ENCODE measurements at places on chromosomes 12 and 14. TPM values are rescaled to one million over a fixed set of nuclear protein-coding genes. Genes with fewer than 3 reads are reported as not detected.

GRCh38 chr12:128734371-128734770, 89.4 kb downstream of the SLC15A4 start:
- no peaks in the 10 kb centered on the region for H3K4me1 ChIP-seq
- no peaks in the 10 kb centered on the region for H3K36me3 ChIP-seq
- H3K27me3 ChIP-seq = no peaks in the 10 kb centered on the region
- H3K27ac ChIP-seq = no peak overlapping the region

DNA sequence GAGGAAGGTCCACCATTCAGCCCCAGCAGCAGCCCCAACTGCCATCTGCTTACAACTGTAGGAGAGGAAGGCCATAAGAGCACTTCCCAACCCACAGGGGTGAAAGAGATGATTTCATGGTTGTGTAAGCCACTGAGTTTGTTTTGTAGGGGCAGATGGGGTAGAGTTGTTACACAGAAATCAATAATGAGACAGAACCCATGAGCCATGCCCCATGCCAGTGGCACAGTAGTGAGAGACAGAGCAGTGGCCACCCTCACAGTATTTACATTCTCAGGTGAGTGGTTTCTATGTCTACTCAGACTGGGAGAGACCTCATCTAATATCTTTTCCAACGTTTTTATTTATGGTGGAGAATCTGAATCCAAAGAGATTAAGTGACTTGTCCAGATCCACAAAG, 68.6 kb downstream of the NUAK1 start:
- H3K27ac ChIP-seq = no peak overlapping the region
- H3K27me3 ChIP-seq = no peaks in the 10 kb centered on the region
- peaks cover 91% of the 10 kb centered on the region for H3K36me3 ChIP-seq
- no peak overlapping the region for H3K4me3 ChIP-seq

Gene DPPA3
- not detected for total RNA-seq

DNA sequence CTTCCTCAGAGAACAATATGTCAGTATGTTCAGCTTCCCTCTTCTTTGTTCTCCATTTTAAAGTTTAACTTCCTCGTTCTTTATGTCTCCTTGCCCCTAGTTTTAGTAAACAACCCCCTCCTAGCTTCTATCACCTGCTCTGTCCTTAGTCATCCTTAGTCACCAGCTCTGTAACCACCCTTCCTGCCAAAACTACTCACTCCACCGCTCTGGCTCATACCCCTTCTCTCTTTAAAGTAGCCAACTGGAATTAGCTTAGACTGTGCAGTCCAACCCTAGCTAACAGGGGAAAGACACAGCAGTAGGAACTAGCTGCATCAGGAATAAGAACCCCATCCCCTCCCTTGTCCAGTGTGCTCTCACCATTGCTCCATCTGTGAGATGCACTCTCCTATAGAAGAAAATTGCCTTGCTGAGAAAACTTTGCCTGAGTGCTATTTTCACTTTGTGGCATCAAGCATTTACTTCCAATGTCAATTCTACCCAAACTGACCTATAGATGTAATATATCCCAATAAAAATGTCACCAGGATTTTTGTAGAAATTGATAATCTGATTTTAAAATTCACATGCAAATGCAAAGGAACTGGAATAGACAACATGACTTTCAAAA, 603.2 kb downstream of the C12orf50 start:
- H3K27me3 ChIP-seq = no peaks in the 10 kb centered on the region
- no peaks in the 10 kb centered on the region for H3K36me3 ChIP-seq
- H3K4me3 ChIP-seq = no peak overlapping the region
- H3K4me1 ChIP-seq = no peaks in the 10 kb centered on the region
- no peak for DNase-seq

Gene PPM1A
- 7.8 TPM for total RNA-seq

DNA sequence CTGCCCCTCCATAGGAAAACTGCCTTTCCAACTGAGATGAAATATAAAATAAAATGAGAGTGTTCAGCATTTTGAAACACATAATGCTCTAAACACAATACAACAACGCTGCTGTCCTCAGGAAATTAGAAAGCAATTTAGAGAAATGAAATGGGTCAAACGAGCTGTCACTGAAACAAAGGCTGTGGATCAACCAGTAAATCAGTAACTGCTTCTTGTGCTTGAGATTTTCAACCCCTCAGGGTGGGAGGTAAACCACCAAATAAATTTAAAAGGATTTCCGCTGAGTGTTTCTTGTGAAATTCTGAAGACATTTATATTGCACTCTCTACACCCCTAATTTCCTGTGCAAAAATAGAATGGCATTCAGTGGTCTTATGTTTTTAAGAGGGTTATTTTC, 657.1 kb upstream of the SEL1L start:
- DNase-seq = no peak
- no peaks in the 10 kb centered on the region for H3K4me1 ChIP-seq
- H3K36me3 ChIP-seq = no peaks in the 10 kb centered on the region
- H3K4me3 ChIP-seq = no peak overlapping the region

Gene INHBE
- 2.5 TPM for total RNA-seq

GRCh38 chr12:102917026-102917787, at the start of gene PAH:
Gene PAH, minus strand, starts transcription at chr12:102917244. Its CDS starts 114 bp downstream, at chr12:102917130.
- DNase-seq = no peak
- no peaks in the 10 kb centered on the region for H3K27me3 ChIP-seq
- no peaks in the 10 kb centered on the region for H3K4me1 ChIP-seq

Gene CLEC6A
- total RNA-seq = not detected

GRCh38 chr14:101109347-101109638, 205.8 kb upstream of the RTL1 start:
- no peaks in the 10 kb centered on the region for H3K27me3 ChIP-seq
- no peaks in the 10 kb centered on the region for H3K4me1 ChIP-seq
- DNase-seq = no peak
- H3K36me3 ChIP-seq = no peaks in the 10 kb centered on the region
- no peak overlapping the region for H3K4me3 ChIP-seq

Gene TRHDE
- 29.5 TPM for total RNA-seq

DNA sequence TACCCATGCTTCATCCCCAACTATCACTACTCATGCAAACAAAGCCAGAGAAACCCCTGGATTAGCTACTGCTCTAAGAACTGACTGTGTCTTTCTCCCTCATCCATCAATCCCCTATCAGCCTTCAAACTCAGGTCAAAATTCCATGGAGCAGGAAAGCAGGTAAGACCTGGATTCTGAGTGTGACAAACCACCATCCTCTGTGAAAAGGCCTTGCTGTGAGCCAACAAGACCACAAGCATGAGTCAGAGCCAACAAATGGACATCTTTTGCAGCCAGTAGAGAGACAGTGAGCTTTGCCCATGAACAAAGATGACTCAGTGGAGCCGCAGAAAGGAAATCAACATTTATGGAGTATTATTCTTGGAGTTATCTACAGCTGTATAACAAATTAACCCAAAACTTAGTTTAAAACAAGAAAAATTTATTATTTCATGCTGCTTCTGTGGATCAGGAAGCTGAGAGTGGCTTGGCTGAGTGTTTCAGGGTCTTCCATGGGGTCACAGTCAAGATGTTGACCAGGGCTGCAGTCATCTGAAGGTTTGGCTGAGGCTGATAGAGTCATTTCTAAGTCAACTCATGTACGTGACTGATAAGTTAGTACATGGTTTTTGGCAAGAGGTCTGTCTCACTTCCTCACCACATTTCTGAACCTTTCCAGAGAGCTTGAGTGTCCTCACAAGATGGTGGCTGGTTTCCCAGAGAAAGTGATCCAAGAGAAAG, 61.1 kb downstream of the PITPNM2 start:
- no peaks in the 10 kb centered on the region for H3K27me3 ChIP-seq
- H3K4me3 ChIP-seq = no peak overlapping the region
- peaks cover 24% of the 10 kb centered on the region for H3K4me1 ChIP-seq
- H3K27ac ChIP-seq = peak overlapping the region; percentile 26

DNA sequence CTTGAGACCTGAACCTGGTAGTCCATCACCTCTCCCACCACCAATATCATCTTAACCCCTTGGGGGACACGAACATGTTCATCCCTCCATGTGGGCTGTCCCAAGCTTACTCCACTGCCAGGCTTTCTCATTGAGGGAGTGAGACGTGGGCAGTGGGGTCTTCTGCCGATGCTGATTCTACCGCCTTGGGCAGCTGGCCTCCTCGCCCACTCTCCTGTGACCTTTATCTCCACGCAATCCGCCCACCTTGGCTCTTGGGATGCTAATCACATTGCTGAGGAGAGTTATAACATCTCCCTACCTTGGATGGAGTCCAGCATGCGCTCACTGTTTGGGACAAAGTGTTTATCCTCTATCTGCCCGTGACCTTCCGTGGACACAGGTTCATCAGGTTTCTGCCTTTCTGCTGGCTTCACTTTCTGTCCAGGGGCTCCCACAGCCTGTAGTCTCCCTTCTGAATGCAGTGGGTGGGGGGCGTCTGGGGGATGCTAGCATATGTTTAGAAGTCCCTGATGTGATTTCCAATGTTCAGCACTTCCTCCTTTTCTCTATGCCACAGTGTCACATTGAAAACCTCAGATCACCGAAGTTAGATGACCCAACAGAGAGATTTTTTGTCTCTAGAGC, 53.2 kb upstream of the ESRRB start:
- no peak for DNase-seq
- H3K36me3 ChIP-seq = no peaks in the 10 kb centered on the region
- no peak overlapping the region for H3K4me3 ChIP-seq

DNA sequence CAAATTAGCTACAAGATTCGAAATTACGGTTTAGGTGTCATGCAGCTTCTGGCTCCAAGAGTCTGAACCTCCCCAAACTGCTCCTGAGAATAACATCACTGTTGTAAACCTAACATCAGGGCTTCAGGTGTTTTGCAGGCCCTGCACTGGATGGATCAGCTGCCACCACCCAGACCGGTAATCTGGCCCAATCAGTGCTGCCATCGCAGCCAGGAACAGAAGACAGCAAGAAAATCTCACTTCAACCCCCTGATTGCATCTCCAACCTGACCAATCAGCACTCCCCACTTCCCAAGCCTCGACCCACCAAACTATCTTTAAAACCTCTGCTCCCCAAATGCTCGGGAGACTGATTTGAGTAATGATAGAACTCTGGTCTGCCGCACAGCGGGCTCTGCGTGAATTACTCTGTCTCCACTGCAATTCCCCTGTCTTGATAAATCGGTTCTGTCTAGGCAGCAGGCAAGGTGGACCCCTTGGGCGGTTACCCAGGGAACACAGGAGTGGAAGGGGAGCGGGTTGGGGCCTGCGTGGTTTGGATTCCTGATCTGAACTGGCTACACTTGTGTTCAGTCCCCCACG, 268.5 kb upstream of the SFSWAP start:
- H3K4me1 ChIP-seq = no peaks in the 10 kb centered on the region
- H3K27me3 ChIP-seq = no peaks in the 10 kb centered on the region
- no peak for DNase-seq

Gene CRACR2A
- total RNA-seq = 1.1 TPM

Gene NEMF
- total RNA-seq = 42.7 TPM

Gene BHLHE41
- 69.1 TPM for total RNA-seq

Gene LRFN5
- total RNA-seq = not detected

- H3K27me3 ChIP-seq = no peaks in the 10 kb centered on the region
- peaks cover 12% of the 10 kb centered on the region for H3K4me1 ChIP-seq
- DNase-seq = no peak
- H3K36me3 ChIP-seq = no peaks in the 10 kb centered on the region
- H3K4me3 ChIP-seq = no peak overlapping the region
Observed at GRCh38 chr14:72741826-72742117, 152.1 kb downstream of the DPF3 start.
